ENCODE measurements at places on chromosomes 5 and 9. TPM values are rescaled to one million over a fixed set of nuclear protein-coding genes. Genes with fewer than 3 reads are reported as not detected.

DNA sequence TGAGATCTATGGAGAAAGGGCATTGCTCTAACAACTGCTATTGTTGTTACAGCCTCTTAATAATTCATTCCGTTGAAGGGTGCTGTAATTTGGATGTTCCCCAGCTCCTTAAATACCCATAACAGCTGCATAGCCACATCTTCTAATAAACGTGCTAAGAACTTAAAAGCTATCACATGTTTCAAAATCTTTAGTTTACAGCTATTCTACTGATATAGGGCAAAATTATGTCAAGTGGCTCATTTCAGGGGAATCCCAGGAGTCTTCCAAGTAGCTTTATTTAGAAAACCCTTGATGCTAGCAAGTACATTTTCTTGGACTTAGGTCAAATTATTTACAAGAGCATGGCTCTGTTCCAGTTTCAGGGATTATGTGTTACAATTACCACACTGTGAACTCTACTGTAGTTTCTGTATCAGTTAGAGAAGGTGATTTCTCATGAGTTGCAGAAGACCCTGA is 990.4 kb upstream of the ACO1 start:
- DNase-seq: no peak

- DNase-seq: no peak
These were observed 26.4 kb downstream of the TNFAIP8 start for GRCh38 chr5:119382169-119382568.

ST8SIA4 gene
- 2.5 TPM for total RNA-seq

BARHL1 gene
- total RNA-seq: not detected

GRCh38 chr5:135641319-135641718 is 62.5 kb upstream of the CXCL14 start:
- no peak for DNase-seq

TRIM36 gene
- total RNA-seq: 69.1 TPM

FRMD3 gene
- 37.0 TPM for total RNA-seq

FABP6 gene
- total RNA-seq: not detected

GRCh38 chr5:181191526-181192336 is 13.3 kb downstream of the TRIM7 start:
- peak; percentile 97 for DNase-seq

GRCh38 chr5:175772747-175773533 is 98.4 kb upstream of the CPLX2 start:
- no peak for DNase-seq

LRRC19 gene
- 93.5 TPM for total RNA-seq

DNA sequence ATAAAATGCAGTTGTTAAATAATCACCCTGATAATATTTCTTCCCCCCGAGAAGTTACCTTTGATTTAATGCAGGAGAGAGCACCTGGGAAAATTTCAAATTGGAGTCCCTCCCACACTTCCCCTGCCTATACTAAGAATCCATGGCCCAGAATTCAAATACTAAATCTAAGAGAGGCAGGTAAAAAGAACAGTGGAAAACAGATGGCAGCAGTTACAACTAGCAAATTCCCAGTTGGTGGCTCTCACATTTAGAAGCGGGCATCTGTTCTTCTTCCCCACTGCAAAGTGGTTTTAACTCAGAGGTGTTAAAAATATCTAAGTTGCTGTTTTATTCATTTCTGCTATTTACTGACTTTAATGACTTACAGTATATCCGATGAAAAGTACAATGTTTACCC is 210.4 kb upstream of the ELAVL2 start:
- DNase-seq: no peak

DNA sequence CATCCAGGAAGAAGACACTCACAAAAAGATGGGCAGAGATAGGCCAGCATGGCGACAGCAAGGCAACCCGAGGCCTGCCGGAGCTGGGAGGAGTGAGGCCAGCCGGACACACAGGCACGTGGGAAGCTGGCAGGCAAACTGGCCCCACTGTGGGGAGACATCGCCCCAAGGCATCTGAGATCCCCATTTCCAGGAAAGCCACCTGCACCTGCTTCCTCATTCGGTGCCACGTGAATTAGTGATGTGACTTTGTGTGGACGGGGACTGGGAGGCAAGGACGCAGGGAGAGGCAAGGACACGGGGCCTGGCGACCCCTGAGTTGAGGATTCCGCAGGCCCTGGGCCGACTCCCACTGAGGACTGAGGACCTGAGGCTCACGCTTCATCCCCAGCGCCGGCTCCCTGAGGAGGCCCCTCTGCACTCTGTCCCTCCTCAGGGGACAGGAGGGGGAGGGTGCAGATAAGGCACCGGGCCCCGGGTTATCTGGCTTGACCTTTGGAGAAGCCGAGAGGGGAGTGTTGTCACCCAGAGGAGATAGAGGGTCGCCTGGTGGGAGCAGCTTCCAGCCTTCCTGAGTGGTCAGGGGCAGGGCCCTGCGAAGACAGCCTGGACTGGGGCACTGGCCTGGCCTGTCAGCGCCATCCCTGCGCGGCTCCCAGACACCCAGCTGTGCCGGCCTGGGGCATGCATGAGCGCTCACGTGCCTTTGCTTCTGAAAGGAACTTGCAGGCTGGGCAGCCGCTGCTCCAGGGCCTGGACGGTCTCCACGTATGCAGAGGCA is 39.7 kb downstream of the NDUFS6 start:
- DNase-seq: no peak

DNA sequence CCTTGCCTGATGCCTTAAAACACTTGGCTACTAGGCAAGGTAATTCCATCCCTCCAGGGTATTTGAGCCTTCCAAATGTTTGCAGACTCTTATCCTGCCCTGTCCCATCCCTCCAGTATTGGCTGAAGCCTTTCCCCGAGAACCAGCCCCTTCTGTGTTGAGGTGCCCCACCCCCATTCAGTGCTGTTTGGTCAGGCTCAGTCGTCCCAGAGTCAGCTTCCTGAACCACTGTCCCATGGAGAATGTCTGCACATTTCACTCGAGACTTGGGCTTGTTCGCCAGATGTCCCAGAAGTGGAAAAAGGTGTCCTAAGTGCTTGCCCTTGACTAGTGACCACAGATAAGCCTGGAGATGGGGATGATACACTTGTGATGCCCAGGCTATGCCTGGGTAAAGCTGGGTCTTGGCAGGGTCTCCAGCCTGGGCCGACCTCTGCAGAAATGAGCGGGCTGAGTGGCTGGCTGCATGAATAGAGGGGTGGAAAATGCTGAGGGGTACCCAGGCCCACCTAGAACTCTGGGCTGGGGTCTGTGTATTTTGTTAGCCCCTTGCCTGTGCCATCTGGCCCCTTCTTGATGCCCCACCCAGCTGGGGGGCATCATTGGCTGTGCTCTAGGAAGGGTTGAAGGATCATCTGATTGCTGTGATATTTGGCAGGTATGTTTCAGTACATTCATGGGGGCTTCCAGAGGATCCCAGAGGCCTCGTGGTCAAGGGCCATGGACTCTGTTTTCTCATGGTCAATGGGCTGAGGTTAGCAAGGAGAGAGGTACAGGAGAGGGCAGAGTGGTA is 178.4 kb downstream of the MACROH2A1 start:
- DNase-seq: no peak

- DNase-seq: no peak
These were observed 1237.8 kb upstream of the ACO1 start for GRCh38 chr9:31146485-31147166.

DNA sequence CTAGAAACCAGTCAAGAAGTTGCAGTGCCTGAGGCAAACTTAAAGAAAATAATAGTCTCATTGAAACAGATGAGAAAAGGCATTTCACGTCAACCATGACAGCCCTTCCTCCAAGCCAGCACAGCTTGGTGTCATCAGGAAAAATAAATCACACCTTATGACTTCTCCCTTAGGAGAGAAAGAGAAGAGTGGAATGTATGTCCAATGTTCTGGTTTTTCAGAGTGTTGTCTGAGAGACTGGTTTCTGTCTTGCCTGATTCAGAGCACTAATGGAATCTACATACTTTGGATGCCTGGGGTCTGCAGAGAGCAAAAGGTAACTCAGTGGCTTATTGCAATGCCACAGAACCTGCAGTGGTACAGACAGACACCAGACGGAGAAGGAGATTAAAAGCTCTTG is 105.5 kb upstream of the PDE4D start:
- no peak for DNase-seq

DNA sequence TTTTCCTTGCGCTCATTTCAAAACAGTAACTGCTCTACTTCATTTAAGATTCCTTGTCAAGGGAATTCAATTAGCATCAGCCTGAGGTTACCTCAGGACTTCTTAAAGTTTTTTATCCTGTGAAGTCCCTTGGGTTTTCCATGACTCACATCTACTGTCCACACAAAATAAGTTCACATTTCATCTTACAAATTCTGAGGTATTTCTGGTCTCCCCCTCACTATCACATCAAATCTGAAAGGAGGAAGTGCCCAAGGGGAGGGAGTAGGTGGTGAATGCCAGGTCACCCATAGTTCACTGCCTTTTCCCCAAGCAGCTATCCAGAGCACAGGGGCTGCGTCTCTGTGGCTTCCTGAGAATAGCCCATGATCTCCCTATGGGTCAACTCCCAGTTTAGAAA is 227.1 kb upstream of the NREP start:
- no peak for DNase-seq

EHMT1 gene
- 184 TPM for total RNA-seq

GRM6 gene
- not detected for total RNA-seq

BTNL3 gene
- 146 TPM for total RNA-seq

TAS2R1 gene
- total RNA-seq: not detected

MARVELD2 gene
- 40.8 TPM for total RNA-seq

DCTN4 gene
- total RNA-seq: 23.2 TPM

GRCh38 chr5:88262116-88262515 is 6.5 kb downstream of the TMEM161B start:
- no peak for DNase-seq

GRCh38 chr5:33816791-33817190 is 75.0 kb downstream of the ADAMTS12 start:
- DNase-seq: no peak

- no peak for DNase-seq
These were observed 37.4 kb downstream of the MTMR12 start for GRCh38 chr5:32275396-32275741.

DNA sequence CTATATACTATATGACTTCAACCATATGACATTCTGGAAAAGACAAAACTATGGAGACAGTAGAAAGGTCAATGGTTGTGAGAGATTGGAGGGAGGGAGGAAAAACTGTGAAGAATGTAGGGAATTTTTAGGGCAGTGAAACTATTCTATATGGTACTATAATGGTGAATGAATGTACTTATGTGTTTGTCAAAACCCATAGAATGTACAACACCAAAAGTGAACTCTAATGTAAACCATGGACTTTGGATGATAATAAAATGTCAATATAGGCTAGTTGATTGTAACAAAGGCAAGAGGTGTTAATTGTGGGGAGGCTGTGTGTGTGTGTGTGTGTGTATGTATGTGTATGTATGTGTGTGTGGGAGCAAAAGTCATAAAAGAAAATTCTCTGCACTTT is 10.8 kb upstream of the STOM start:
- DNase-seq: peak; percentile 44
